ENCODE measurements at places on chromosomes 3 and 15.

DNA sequence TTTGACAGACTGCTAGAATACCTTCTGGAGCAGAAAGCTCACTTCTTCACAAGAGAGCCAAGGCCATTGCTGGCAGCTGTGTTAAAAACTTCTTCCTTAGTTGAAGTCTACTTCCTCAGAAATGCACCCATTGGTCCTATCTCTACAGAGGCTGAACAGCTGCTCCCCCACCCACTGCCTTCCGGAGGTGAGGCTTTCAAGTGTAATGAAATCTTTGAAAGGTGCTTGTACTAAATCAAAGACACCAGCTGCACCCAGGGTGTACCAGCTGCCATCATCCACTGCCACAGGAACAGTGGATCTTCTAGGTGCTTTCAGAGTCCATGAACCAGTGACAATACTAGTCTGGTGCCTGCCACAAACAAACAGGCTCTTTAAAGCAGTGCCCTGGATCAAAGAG is 26.4 kb upstream of the HERC1 start:
- no peak for DNase-seq

DNA sequence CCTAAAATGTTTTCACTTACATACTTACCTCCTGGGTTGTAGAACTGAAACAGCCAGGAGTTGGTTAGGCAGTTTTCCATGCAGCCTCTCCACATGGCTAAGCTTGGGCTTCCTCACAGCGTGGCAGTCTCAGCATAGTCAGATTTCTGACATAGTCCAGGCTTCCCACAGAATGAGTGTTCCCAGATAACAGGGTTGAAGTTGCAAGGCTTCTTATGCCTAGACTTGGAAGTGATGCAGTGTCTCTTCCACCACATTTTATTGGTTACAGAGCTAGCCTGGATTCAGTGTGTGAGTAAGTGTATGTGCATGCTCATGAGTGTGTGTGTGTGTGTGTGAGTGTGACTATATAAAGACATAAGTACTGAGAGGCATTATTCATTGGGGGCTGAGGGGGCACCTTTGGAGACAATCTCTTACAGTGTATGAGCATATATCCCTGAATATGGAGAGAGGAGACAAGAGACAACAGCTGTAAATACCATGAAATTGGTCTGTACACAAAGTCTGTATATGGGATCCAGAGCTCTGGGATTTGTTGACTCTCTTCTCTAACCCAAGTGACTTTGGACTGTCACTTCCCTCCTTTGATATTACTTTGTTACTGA is 78.1 kb downstream of the ZNF621 start:
- DNase-seq: no peak

DNA sequence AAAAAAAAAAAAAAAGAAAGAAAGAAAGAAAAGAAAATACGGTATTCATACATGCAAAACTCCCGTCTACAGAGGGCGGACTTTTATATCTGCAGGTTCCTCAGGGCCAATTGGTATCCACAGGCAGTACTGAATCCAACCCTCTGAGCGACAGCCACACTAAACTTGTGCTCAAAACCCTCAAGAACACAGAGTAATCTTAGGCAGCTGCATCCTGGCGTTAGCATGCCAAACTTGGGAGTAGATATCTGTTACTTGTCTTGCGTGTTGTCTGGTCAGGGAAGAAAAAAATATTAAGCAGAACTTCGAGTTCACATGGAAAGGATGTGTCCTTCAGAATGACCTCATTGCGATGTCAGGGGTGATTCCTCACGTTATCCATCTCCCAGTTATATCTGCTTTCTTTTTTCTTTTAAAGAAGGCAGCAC is 12.8 kb downstream of the SNAP23 start:
- no peak for DNase-seq

GRCh38 chr3:171847133-171847532 is 4.0 kb downstream of the TMEM212 start:
- no peak for DNase-seq

GRCh38 chr3:30596152-30596551 is 10.2 kb upstream of the TGFBR2 start:
- no peak for DNase-seq
